Myocyte (in vitro differentiated cells): ENCODE measurements at places on chromosomes 2 and 18.

DNA sequence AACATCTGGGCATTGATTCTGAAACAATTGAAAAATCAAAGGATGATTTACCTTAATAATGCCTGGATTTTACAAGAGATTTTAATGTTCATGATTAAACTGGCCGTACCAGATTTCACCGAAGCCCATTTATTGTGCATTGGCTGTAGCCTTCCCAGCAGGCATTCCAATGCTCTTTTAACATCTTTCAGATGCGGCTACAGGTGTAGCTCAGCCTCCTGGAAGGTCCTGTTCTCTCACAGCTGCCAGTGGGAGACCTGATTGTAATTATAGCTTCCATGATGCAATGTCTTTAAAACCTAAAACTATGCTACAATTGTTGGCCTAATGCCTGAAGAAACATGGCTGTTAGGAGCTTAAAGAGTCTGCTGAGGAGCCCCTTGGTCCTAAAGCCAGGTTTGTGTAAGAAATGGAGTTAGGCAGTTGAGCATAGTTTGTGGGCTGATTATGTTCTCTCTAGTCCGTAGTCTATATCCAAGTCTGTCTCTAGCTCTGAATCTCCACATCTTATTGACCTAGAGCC is 147.4 kb downstream of the CERS6 start:
- DNase-seq, result no peak

GRCh38 chr18:79334496-79335233 is 61.1 kb upstream of the NFATC1 start:
- DNase-seq, result no peak

GRCh38 chr2:63514237-63514716 is 74.0 kb downstream of the WDPCP start:
- DNase-seq, result no peak

DNA sequence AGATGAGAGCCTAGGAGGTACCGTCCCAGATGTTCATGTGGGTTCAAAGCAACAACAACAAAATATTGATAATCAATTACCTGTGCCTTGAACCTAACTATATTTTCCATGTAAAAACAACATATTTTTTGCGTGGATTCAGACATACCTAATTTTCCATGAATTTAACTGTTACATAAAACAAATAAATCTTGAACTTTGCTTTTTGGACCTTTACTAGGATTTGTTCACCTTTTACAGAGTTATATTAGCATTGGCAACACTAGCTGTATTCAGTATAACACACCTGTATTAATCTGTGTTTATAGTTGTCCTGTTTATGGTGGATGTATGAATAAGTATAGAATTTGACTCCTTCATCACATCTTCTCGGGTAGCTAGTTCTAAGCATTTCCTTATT is 115.8 kb upstream of the STON1 start:
- DNase-seq, result no peak

- DNase-seq, result peak; percentile 47
Measured at GRCh38 chr2:97664636-97664970, 759 bp upstream of the ACTR1B start.

- DNase-seq, result no peak
Measured at GRCh38 chr2:205767617-205768016, 85.3 kb downstream of the NRP2 start.

DNA sequence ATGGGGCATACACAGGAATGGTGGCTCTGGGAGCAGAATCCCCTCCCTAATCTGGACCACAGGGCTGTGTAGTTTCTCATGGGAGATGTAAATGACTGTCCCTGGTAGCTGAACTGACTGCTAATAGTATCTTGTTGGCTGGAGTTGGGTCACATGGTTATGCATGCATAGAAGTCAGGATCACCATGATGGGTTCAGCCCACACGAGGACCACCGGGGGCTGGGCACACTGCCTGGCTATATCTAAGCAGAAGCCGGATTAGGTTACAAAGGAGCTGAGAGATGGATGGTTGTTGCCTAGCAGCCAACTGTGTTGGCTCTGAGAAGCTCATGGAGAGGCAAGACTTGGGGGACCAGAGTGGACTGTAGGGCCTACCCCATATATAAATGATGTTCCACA is 6.7 kb upstream of the MAP3K2 start:
- no peak for DNase-seq

DNA sequence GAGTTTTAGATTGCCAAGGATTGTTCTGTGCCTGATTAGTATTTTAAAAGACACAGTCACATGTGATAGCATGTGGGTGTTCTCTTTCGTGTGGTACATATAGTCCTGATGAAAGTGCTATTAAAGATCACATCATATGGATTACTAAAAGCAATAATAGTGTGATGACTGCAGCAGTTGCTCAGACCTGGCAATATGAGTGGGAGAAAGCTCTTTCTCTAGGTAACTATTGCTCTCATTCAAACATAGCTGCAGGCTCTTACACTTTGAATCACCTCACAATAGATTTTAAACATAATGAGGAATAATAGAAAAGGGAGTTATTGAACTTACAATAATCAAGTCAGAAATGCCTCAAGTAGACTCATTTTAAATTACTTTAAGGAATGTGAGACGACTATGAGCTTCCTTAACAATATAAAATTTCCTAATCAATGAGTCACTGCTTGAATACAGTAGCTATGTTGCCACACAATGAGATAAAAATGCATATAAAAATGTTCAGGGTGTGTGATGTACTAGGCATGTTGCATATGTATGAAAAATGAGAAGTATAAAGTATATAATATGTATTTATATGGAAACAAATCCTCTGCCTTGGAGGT is 452.1 kb downstream of the TMX3 start:
- DNase-seq, result no peak

DNA sequence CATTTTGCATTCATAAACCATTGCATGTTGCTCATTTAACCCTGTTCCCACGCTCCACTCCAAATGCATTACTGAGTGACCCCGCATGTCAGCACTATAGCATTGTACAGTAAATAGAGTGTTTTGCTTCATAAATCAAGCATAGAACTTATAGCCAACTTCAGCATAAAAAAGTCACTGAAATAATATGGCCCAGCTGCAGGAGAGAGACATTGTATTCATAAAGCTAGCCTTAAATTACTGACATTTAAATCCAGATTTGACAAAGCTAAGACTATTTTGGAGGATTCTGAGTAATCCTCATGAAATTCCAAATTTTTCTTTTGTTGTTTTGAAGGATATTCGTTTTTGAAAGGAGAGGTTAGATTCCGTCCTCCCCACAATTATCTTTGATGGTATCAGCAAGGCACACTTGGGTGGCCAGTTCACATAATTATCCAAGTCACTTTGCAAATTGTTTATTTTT is 320.9 kb upstream of the TCF4 start:
- DNase-seq, result no peak

GRCh38 chr2:216615298-216616082 is 17.7 kb upstream of the IGFBP2 start:
- DNase-seq, result no peak

DNA sequence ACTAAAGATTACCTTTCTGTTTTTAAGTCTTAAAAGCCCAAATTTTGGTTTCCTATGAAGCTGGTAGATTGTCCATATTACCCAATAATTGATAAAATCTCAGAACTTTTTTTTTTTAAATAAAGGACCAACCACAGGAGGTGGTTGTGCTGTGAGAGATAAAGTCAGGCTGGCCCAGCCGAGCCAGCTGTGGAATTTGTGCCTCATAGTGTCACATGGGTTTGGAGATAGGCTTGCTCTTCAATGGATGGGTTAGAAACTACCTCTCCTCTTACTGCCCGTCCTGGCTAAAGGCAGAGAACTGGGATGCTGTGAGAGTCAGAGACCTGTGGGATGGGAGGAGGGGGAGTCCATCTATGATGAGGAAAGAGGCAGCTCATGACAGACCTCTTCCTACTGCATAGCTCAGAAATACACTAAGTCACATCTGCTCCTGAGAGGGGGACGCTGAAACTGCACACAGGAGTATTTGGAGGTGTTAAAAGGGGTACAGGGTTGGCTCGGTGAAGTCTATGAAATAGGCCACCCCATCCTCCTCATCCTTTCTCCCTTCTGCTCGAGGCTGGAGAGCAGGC is 99.7 kb upstream of the MGAT4A start:
- DNase-seq, result no peak

- DNase-seq, result peak; percentile 100
Measured at GRCh38 chr2:47225061-47225783, 70.1 kb upstream of the STPG4 start.

DNA sequence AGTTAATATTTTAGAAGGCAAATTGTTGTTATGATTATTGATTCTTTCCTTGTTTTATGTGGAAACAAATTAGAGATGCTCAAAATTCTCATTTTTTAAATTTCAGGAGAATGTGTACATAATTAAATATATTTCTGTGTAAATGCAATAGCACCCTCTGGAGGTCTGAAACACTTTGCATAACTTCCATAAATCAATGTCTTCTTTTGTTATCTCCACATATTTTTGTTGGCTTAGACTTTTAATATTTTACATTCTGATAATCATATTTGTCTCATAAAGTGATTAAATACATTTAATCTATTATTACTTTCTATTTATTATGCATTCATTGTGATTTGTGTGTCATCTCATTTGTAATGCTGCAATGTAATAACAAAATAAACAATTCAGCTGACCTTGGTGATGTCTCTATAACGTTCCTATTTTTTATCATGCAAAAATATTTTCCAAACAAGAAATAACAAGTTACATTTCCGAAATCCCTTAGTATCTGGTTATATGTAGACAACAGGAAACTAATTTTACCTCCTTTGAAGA is 201.8 kb upstream of the GALNT5 start:
- DNase-seq, result peak; percentile 52

- DNase-seq, result no peak
Measured at GRCh38 chr2:242056026-242056425, 186.5 kb downstream of the RTP5 start.

DNA sequence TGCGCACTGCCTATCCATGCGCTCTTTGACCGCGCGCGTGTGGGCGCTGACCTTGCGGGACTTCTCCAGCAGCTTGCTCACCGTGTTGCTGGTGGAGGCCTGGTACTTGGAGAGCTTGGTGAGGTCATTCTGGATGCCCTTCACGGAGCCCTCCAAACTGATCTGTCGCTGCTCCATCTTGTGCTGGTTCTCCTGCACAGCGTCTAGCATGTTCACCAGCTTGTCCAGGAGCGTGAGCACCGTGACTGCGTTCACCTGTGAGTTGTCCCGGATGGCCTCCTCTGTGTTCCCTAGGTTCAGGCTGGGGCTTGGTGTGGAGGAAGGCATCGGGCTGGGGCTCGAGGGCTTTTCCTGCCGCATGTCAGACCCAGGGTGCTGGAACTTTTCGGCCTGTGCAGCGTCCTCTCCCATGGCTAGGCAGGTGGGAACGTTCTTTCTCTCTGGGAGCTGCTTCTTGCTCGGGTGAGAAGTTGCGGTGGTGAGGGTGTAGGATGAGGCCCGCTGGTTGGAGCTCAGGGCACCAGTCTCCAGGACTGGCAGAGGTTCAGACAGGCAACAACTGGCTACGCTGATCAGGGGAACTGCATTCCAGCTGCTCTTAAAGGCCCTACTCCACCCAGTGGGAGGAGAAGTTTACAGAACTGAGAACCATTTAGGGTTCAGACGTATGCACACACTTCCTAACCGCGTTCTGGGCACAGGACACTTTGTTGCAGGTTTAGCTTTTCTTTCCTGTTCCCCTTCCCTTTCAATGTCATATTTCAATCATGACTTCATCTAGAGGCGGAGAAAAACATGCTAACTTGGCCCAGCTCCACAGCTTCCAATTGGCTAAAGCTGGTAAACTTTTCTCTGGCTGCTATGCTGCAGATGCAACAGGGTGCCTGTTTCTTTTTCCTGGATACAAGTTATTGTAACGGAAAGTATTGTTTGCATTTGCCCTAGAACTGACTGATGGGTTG is at the start of gene CAVIN2:
Gene CAVIN2 (minus strand): TSS at position 574 of the 962 bp plus-strand sequence. CDS start 163 bp downstream, at position 411.
- DNase-seq, result peak; percentile 86

DNA sequence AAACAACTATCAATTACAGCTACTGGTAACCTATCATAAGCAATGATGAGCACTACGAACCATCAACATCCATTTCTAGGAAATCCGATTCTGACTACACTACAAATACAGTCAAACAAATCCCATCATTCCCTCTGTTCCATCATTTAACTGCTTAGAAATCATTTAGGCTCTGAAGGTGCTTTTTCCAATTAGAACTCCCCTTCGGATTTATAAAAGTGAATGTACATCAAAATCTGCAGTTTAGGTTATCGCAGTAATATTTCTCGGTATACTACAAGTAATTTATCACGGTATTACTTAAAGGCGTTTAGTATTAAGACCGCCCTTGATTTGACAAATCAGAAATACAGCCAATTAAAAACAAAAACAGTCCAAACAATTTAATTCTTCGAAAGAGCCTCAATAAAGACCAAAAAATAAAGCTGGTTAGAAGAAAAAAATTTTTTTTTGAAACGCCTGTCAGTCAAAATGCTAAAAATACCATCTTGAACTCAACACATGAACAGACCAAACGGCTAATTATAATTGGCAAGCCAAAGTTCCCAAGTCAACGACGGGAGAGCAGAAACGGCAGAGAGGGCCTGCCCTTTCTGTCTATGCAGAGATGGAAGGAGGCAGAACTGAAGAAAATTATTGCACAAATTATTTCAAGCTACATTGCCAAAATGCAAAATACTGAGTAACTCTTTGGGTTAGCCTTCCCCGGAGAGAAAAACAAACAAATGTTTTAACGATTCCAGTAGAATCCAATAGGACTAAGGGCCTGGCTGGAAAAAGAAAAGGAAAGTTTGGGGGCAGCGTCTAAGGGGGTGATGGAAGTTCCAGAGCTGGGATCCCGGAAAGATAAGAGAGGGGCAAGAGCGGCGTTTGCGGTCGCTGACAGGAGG is 1.2 kb downstream of the VPS54 start:
- DNase-seq, result peak; percentile 61

DNA sequence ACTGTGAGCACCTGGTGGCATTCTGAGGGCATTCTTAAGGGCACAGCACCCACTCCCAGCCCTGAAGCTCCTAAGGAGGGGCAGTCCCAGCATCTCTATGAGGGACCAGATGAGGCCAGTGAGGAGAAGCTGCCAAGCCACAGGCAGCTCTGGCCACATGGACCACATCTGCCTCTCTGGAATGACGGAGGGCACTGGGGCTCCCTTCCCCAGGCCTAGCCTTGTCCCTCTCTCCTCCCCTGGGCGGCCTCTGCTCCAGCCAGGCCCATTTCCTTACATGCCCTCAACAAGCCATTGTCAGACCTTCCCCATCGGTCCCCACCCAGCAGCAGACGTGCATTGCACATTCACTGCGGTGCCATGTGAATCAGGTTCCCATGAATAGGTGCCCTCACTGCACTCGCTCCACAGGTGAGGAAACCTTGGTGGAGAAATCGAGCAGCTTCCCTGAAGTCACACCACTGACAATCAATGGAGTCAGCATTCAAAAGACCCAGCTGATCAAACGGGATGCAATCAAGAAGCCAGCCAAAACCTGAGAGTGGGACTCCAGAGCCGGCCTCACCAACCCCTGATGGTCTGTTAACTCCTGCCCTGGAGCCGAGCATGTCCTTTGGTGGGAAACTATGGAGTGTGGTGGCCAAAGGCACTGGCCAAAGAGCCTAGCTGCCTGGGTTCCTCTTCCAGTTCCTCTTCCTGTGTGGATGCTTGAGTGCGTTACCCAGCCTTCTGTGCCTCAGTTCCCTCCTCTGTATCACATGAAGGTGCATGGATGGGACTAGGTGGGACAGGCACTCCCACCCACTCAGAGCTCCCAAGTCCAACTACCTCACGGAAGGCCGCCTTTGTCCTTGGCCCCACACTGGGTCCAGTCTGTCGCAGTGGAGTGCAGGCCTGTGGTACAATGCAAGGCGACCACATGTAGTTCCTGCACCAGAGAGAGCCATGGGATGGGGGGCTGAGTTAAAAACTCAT is 147.3 kb downstream of the ZFP36L2 start:
- DNase-seq, result peak; percentile 57
